ENCODE measurements at places on chromosomes 2 and 18.
A peak's percentile ranks its signal among the peaks of the same experiment; 100 is the strongest.

DNA sequence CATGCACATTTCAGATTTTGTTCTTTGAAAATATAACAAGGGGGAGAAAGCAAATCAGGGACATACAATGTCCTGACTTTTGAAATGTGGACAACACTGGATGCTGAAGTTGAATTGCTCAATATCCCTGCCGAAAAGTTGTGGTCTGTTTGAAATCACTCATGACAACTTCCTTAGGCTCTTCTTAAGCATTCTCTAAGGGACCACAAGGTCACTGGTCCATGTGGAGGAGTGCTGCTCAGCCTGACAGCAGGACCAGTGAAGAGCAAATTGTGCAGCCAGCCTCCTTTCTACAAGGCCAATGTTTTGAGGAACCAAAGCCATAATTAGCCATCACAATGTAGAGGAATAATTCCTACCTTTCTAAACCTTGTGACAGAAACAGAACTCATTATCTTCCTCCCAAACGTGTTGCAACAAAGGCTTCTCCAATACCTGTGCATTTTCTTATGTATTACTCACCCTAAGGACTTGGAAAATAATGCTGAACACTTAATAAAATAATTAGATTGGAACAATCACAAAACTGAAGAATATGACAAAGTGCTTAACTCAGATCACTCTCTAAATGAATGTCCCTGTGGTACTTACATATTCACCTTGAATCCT, 1477.6 kb upstream of the NXPH2 start:
- DNase-seq: no peak

GRCh38 chr2:105114551-105114950, 76.7 kb downstream of the MRPS9 start:
- DNase-seq: peak; percentile 42

DNA sequence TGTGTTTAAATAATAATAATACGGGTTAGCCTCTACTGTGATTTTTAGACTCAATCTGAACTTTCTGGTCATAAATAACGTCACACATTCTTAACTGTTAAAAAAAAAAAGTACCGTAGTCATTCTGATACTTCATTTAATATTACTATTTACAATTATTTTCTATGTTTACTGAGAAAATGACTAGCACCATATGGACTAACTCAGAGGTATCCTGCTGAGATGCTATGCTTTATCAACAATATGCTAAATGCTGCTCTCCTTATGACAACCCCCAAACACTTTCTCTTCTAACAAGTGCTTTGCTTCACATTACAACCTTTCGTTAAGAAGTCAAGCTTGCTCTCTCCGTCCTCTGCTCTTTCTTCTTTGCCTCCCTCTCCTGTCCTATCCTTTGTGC, 182.1 kb downstream of the AFF3 start:
- DNase-seq: no peak

- DNase-seq: no peak
These were observed 360.5 kb upstream of the NT5C1B start for GRCh38 chr2:18949871-18950270.

- no peak for DNase-seq
These were observed 394.4 kb downstream of the LRP1B start for GRCh38 chr2:141736466-141736865.

DNA sequence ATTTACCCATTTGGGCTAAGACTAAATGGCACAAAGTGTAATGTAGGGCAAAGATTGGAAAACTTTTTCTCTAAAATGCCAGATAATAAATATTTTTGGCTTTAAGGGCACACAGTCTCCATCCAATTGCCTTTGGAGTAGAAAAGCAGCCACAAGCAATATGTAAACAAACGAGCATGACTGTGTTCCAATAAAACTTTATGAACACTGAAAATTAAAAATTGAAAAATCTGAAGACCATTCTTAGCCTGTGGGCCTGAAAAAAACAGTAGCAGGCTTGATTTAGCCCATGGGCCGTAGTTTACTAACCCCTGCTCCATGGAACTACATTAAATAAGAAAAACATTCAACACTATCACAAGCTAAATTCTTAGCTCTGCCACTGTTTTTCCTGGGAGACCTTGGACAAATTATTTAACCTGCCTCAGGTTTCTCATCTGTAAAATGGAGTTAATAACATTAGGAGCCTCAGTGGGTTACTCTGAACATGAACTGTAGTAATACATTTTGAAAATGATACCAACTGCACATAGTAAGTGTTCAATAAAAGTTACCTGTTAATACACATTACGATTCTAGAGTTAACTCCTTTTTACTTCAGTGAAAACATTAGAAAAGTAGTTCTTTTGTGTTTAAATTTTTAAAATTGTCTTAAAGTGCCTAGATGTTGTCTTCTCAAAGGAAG, 1.3 kb downstream of the IFIH1 start:
- DNase-seq: no peak

DNA sequence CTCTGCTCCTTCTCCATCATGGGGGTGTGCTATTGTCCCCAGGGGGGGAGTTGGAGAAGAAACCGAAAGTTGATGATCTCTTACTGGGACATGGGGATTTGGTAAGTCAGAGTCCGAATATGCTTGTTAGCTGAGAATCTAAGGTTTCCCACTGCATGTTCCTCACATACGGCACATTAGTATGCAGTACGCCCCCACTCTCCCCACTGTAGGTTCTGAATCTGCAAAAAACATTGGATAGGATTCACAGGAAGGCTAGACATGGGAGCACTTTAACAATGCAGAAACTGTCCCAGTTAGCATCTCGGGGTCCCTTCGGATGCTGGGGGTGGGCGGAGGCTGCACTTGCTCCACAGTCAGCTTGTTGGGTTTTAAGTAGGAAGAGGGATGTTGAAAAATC, 102.3 kb downstream of the STPG4 start:
- no peak for DNase-seq

- no peak for DNase-seq
These were observed 183.5 kb downstream of the DSC3 start for GRCh38 chr18:30859036-30859435.

DNA sequence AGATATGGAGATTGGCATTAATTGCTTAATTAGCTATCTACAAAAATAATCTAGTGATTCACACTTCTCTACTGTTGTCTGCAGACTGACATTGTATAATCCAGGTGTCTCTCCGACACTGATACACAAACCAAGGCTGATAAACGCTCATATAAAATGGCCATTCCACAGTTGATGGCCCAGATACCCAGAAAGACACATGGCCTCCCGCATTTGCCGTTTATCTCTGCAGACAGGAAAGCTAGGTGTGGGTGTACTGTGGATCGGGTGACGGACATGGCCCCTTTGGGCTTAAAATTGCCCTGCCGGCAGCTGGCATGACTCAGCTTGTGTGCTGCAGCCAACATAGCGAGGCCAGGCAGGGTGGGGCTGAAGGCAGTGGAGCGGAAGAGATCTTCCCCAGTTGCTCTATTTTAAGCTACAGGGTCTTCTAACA, 18.5 kb downstream of the PMAIP1 start:
- no peak for DNase-seq

GRCh38 chr2:186612026-186612425, 22.2 kb downstream of the ITGAV start:
- DNase-seq: no peak

GRCh38 chr2:33763671-33764310, 164.7 kb upstream of the FAM98A start:
- DNase-seq: no peak

DNA sequence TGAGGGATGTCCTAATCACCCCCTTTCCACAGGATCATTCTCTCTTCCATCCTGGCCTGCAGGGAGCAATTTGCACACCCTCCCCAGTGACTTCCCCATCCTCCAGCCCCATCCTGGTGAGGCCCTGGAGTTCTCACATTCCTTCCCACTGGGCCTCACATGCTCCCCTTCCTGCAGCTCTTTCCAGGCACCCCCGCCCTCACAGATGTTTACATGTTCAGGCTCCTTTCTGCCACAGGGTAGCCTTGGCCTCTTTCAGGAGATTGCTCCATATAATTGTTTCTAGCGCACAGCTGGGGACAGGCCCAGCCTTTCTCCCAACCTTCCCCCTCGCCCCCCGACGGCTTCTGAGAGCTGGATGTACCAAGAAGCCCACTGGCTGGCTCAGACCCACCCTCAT, 288.4 kb upstream of the TRIB2 start:
- DNase-seq: no peak

DNA sequence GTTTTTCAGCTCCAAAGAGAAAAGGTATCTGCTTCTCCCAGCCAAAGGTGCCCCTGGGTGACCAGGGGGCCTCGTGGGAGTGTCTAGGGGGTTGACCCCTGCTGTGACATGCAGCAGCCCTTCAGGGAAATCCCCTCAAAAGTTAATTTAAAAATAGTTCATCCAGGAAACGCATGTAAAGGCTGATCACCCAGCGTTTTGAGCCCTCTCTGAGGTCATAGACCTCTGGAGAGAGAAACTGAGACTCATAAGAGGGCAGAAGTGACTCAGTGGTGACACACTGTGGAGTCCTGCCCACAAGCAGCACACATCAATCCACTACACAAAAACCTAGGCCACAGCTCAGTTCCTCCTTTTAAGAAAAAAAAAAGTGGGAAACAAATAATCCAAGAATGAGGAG, 11.9 kb downstream of the GAL3ST2 start:
- DNase-seq: no peak

DNA sequence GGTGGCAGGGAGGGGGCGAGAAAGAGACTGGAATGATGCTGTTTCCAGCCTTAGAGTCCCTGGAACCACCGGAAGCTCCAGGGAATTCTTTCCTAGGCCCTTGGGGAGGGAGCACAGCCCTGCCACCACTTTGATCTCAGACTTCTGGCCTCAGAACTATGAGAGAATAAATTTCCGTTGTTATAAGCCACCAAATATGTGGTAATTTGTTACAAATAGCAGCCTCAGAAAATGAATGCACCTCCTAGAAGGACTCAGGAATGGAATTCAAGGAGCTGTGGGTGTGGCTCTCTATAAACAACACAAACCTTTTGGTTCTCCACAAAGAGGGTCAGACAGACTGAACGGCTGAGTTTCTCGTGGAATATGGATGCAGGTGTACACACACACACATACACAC, 144.5 kb downstream of the ACKR3 start:
- DNase-seq: no peak

DNA sequence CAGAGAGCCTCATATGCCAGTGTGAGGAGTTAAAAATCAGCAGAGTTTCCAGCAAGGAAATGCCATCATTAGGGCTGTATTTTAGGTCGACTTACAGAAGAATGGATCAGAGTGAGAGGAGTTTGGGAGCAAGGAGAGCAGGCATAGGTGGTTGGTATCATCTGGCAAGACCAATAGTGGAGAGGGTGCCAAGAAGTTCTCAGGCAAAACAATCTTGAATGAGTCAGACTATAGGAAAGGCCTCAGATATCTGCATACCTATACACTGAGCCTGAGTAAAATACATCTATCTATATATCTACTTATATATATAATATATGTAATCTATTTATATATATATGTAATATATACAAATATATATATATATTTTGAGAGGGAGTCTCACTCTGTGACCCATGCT, 57.3 kb downstream of the TMEFF2 start:
- no peak for DNase-seq

DNA sequence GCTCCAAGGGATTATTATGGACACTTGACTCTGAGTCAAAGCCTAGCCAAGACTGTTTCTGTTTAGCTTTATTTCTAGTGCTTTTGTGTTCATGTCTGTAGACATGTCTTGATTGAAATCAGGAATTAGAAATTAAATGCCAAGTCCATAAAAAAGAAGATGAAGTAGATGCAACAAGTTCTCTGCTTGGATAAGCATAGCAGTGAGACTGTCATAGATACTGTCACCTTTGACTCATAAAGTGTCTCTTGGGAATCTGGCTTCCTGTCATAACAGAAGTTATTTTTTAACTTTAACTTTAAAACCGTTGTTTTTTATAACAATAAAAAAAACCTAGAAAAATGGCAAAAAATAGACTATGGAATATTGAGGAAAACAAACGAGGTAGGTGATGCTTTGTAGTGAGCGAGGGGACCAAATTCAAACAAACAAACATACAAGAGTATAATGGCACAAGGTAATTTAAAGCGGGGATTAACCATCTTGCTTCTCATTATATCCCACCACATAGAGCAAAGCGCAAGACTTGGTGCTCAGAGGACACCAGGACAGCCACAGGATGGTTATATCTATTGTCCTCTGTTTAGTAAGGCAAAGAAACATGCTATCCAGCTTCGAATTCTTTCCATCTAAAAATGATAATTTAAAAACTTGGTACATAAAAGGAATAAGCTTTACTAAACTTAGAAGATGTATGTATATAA, 64.6 kb downstream of the CD226 start:
- no peak for DNase-seq
